ENCODE measurements at places on chromosomes 1 and 21.

- no peak for DNase-seq
These were observed 19.8 kb downstream of the OLFML2B start for GRCh38 chr1:162003830-162004215.

GRCh38 chr1:195332102-195332501 is 1276.1 kb downstream of the KCNT2 start:
- no peak for DNase-seq

DNA sequence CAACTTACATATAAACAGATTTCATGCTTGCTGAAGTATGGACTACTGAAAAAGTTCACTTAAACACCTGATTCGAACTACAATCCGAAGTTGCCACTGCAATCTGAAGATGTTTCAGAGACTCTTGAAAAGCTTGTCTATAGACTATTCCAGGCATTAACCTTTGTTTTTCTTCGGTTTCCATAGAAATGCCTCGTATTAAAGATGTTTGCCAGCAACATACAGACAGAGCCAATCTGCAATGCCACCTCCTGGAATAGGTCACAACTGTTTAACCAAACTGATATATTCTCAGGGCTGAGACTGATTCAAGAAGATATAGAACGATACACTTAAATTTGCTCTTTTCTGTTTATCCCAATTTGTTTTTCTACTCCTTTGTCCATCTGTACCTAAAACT is 28.9 kb upstream of the DMRTB1 start:
- DNase-seq: no peak

GRCh38 chr1:51650198-51650597 is 33.3 kb downstream of the OSBPL9 start:
- no peak for DNase-seq

- no peak for DNase-seq
These were observed 41.2 kb downstream of the DMAP1 start for GRCh38 chr1:44254392-44254910.

DNA sequence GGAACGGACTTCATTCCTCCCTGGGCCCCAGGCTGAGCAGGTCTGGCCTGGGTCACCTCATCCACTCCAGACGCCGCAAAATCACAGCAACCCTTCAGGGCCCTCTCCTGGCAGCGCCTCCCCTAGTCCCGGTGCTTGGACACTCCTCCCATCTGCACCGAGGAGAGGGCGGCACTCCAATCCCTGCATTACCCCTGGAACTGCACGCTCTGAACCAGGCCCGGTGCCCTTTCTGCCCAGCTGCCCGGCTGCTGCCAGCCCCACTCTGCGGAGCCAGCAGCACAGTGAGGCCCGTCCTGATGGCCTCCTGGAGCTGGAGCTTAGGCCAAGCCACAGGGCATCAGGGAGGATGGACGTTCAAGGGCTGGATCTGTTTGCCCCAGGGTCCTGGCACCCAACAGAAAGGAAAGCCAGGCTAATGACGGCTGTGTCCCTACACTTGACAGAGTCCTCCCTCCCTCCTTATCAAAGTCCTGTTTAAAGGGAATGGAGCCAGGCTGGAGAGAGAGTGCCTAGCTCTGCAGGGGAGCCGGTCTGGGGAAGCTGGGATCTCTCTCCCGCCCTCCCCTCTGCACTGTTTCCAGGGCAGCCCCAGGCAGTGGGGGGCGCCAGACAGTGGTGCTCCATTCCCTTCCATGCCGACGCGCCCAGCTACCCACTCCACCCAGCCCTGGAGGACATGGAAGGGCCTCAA is 12.7 kb downstream of the COL6A2 start:
- DNase-seq: no peak

GRCh38 chr1:76677416-76678405 is 189.6 kb upstream of the ST6GALNAC5 start:
- DNase-seq: no peak

GRCh38 chr21:38986806-38987632 is 181.3 kb downstream of the ETS2 start:
- no peak for DNase-seq

DNA sequence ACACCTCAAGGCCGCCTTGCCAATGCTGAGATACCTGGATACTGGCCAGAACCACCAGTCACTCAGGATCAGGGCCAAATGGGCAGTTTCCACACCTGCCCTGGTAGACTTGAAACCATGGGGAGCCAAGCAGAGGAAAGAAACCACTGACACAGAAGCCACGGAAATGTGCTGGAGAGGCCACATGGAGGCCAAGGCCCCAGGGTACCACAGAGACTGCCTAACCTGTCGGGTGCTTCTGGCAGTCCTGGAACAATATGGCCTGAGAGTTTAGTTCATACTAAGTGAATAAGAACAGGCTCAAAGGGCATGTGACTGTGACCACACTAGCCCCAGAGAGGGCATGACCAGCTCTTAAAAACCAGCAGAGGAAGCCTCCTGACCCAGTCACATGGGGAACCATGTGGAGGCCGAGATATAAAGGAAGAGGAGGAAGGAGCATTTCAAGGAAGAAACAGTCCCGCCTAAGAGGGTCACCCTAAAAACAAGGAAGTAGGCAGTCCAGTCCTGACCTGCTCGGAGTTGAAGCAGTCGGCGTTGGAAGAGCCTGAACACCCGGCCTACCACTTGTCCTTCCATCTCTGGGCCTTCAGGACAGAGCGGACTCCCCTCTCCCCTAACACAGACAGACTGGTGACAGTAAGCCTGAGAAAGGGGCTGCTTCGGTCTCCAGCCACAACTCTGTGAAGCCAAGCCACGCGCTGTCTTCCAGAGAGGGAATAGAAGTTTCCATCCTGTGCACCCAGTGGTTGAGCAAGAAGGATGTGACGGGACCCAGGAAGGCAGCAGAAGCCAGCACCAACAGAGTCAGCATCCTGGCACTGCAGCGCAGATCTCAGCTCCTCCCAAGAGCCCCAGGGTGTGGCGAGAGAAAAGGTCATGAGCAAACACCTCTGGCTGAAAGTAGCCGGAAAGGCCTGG is at the start of gene DENND2D:
Gene DENND2D, minus strand, starts transcription at position 766 of the 921 bp plus-strand sequence. Its CDS starts 187 bp downstream, at position 579.
- DNase-seq: no peak

DNA sequence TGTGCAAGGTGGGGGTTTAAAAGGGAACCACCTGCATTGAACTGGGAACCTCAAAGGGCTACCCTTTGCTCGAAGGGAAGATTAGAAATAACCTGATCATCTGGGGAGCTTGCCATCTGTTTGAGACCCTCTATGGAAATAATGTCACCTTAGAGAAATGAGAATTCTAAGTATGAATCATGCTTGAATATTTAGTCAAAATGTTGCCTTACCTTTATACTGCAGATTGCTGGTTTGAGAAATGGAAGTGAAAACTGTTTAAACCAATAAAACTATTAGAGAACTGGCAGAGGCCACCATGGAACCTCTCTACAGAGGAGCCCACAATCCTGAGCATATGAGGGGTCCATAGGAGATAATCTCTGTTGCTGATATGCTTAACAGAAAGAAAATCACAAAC is 131.2 kb upstream of the FAM78B start:
- no peak for DNase-seq

DNA sequence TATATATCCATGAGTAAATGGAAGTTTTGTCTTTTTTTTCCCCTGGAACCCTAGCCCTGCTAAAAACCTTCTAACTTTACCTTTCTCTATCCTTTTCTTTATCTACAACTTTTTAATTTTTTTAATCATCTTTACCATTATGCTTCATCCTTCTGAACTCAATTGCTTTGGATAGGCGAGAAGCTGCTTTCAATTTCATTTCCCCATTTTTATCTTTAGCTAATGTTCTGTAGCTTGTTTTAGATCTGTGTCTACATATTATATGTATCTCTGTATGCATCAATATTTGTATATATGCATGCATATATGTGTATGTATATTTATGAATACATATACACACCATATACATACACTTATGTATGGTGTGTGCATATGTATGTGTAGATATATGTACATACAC is 57.4 kb downstream of the PTPRC start:
- DNase-seq: no peak

- DNase-seq: no peak
These were observed 891 bp downstream of the HMGN1 start for GRCh38 chr21:39348040-39348354.

DNA sequence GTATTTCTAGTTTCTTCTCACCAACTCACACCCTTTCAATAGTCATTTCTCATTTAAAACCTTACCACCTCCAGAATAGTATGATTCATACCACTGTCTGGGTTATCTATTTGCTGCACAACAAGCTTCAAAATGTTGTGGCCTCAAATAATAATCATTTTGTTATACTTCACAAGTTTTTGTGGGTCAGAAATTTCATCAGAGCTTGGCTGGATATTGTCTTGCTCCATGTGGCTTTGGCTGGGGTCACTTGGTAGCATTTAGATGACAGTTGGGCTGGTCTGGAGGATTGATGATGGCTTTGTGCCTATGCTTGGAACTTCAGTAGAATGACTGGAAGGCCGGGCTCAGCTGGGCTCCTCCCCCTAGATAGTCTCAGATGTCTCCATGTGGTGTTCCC is 66.0 kb downstream of the TGFB2 start:
- DNase-seq: no peak

DNA sequence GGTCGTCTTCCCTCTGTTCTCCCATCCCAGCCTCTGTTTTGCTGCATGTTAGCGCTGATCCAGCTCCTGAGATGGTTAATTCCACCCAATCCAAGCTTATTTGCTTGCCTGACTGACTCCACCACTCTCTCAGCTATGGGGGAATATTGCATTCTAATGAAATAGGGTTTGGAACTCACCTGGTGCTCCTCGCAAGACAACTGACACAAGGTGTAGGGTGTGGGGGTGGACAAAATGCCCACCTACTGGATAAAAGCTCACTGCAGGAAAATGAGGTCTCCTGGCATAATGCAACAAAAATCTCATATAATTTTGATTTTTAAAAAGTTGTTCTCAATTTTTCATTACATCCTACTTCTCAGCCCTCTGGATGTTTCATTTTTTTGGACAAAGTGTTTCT is 259.0 kb downstream of the ZNF648 start:
- no peak for DNase-seq

DNA sequence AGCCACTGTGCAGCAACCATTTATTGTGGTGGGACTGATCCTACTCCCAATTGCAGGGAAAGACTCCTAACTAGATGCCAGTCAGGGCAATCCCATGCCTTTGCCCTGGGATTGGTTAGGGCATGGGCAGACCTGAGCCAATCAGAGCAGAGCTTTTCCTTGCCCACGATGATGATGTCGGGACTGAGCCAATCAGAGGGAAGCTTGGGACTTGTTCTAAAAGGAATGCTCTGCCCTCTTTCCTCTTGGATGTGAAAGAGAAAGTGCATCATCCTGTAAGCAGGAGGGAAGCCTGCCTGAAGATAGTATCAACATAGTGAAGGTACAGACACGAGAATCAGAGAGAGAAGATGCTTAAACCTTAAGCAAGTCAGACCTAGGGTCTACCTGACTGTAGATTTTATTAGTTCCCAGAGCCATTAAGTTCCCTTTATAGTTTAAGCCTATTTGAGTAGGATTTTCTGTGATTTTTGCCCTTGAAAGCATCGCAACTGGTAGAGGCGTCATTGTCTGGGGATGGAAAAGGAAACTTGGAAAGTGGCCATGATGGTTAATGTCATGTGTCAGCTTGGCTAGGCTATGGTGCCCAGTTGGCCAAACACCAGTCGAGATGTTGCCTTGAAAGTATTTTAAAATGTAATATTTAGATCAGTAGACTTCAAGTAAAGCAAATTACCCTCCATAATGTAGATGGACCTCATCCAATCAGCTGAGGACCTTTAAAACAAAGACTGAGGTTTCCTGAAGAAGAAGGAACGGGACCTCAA is 19.9 kb downstream of the IRF2BP2 start:
- DNase-seq: no peak

DNA sequence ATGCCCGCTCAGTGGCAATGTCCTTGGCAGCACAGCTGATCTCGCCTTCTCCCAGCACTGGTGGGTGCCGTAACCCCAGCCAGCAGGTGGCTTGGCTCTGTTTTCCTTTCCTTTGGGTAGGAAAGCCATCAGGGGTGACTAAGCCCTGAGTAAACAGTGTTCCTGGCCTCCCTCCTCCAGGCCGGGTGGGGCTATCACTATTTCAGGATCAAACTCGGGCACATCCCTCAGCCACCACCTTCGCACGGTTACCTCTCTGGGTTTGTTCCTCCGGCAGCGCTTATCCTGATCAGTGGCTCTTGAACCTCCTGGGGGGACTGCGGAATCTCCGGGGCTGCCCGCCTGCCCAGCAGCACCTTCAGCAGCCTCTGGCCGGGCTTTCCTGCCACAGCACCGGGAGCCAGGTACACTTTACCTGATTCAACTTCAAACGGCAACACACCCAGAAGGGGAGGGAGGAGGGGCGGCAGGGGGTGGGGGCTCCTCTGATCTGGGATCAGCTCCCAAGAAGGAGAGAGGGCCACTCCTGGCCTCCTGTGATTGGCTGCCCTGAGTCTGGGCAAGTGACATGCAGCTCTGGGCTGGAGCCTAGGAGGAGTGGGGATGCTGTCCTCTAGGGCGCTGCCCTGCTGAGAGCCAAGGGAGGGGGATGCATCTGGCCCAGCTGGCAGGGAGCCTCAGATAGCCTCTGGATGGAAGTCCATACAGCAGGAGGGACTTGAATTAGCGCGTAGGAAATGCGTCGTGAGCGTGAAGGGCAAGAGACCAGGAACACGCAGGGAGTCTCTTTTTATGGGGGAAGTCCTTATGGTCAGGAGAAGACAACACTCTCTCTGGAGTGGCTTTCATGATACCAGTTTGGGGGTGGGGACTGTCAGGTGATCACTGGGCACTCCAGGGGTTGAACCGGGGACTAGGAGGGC is at the start of gene ASCL5:
Gene ASCL5, minus strand, starts transcription at position 353 of the 923 bp plus-strand sequence. CDS start 11,812 bp downstream, outside the sequence.
- no peak for DNase-seq

DNA sequence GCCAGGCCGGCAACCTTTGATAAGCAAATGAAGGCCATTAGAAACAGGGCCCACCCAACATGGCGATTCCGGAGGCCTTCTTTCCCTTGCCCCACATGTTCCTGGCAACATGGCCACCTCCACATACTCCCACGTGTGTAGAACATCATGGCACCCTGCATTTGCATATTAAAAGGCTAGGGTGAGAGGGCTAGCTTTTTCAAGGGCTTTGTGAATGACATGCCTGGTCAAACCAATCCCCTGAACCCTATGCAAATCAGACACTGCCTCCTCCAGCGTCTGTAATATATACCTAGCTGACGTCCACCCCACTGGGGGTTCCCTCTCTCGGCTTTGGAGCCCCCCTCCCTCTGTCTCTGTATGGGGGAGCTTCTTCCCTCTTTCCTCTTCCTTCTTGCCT is 1.6 kb downstream of the ADCY10 start:
- no peak for DNase-seq

GRCh38 chr1:230791986-230792564 is 44.9 kb downstream of the CAPN9 start:
- DNase-seq: no peak

DNA sequence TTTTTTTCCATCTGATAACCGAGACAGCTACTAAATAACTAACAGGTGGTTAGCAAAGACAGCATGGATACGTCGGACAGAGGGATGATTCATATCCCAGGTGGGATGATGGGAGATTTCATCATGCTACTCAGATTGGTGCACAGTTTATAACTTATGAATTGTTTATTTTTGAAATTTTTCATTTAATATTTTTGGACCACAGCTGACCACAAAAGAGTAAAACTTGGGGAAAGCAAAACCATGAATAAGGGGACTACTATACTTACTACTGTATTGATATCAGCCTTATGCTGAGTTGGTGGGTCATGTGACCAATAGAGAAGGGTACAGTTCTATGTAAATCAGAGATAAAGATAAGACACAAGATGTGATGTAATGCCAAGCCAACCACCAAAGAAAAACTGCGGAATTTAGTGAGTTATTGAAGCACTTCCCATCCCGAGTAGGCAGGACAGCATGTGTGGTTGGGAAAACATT is 248.1 kb upstream of the C1orf105 start:
- DNase-seq: no peak

- no peak for DNase-seq
These were observed 521.4 kb upstream of the CAMK1G start for GRCh38 chr1:209062081-209062620.

- no peak for DNase-seq
These were observed 7.6 kb upstream of the IFNAR1 start for GRCh38 chr21:33317145-33317544.

All from activated CD4-positive, CD25-positive, alpha-beta regulatory T cell (primary cell).